HT-29 (cell line): ENCODE measurements at places on chromosomes 16 and 17.

DNA sequence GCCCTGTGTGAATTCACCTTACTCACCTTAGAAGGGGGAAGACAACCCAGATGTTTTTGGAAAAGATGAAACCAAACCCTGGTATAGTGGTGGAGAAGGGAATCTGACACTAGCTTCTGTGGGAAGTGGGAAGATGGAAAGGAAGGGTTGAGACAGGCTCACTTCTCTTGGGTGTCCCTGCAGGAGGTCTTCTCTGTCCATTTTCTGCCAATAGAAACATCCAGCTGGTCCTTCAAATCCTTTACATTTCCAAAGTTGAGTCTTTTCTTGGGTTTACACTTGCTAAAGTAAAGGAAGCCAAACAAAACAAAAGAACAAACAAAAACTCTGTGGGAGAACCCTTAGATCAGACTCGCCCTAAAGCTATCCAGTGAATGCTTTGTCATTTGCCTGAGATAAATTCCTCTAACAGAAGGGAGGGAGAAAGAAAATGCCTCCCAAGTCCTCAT lies 10.2 kb downstream of the HOXB1 start:
- no peak for DNase-seq

GRCh38 chr17:34337701-34338100 lies 18.5 kb downstream of the CCL8 start:
- no peak for DNase-seq

DNA sequence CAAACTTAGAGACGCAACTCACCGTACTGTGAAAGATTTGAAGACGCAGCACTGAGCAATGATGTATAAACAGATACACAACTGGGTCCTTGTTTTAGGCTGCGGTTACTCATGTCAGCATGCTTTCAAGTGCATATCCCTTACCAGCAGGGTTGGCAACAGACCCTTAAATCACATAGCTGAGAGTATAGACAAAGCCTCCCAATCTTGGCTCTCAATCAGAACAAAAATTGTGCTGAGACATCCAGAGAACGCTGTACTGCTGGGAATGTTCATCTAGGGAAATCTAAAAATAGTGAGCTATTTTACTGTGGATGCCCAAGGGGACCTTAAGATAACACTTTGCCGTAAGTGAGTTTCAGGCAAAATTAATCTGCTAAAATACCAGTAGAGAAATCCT lies 84.4 kb upstream of the NUDT7 start:
- no peak for DNase-seq

DNA sequence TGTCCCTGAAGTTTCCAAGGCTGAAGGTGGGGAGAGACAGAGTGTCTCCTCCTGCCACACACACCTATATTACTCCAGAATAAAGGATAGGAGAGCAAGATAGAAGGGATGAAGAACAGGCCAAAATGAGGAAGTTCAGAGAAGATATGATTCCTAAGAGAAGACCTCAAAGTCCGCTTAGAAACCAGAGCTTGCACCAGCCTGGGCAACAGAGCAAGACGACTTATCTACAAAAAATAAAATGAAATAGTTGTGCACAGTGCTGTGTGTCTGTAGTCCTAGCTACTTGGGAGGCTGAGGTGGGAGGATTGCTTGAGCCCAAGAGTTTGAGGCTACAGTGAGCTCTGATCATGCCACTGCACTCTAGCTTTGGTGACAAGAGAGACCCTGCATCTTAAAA lies 128.2 kb downstream of the HS3ST3B1 start:
- DNase-seq: no peak

- no peak for DNase-seq
Observed at GRCh38 chr17:58170622-58171021, 3.8 kb downstream of the OR4D2 start.

GRCh38 chr17:74212209-74212912 lies 1.0 kb upstream of the TTYH2 start:
- DNase-seq: no peak

DNA sequence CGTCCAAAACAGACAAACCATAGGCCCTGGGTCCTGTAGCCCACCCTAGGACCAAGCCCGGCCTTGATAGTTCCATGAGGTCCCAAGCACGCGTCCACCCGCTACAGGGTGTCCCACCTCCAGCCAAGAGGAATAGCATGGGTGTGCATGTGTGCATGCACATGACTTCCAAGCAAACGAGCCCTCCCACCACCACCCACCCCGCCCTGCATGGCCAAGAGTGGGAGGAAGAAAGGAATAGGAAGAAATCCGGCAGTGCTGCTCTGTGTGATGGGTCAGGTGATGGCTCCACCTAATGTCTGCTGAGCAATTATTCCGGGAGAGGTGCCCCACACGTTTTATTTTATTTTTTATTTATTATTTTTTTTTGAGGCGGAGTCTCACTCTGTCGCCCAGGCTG lies 184.6 kb downstream of the ZNF423 start:
- DNase-seq: no peak

GRCh38 chr17:73158133-73158532 lies 6.7 kb upstream of the SSTR2 start:
- DNase-seq: no peak

- peak; percentile 35 for DNase-seq
Observed at GRCh38 chr17:82031303-82031884, at the start of gene RAC3. Gene RAC3, plus strand, starts transcription at chr17:82031678. Its CDS starts 84 bp downstream, at chr17:82031762.

DNA sequence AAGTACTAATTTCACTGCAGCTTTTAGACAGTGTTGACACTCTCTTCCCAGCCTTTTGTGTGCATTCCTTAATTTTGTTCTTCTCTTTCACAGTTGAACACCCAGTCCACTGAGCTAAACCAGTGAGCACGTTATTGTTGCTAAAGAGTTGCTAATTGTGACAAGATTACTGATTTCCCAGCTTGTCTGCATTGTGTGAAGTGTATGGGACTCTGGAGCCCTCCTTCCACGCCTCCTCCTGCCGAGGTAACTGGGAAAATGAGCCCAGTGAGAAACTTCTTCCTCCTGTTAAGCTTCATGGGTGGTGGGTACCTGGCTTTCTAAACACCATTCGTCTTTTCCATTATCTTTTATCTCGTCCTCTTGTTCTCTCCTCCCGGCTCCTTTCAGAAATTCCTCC lies 29.8 kb upstream of the DNAH17 start:
- DNase-seq: no peak

GRCh38 chr16:8614435-8615029 lies 7.0 kb upstream of the METTL22 start:
- DNase-seq: no peak

- no peak for DNase-seq
Observed at GRCh38 chr16:885391-885790, 84.9 kb upstream of the GNG13 start.

- peak; percentile 76 for DNase-seq
Observed at GRCh38 chr16:84735849-84736586, 36.2 kb downstream of the USP10 start.

GRCh38 chr17:62615503-62615902 lies 12.0 kb upstream of the MRC2 start:
- no peak for DNase-seq

GRCh38 chr17:19641687-19642372 lies 6.7 kb upstream of the ALDH3A2 start:
- DNase-seq: no peak

DNA sequence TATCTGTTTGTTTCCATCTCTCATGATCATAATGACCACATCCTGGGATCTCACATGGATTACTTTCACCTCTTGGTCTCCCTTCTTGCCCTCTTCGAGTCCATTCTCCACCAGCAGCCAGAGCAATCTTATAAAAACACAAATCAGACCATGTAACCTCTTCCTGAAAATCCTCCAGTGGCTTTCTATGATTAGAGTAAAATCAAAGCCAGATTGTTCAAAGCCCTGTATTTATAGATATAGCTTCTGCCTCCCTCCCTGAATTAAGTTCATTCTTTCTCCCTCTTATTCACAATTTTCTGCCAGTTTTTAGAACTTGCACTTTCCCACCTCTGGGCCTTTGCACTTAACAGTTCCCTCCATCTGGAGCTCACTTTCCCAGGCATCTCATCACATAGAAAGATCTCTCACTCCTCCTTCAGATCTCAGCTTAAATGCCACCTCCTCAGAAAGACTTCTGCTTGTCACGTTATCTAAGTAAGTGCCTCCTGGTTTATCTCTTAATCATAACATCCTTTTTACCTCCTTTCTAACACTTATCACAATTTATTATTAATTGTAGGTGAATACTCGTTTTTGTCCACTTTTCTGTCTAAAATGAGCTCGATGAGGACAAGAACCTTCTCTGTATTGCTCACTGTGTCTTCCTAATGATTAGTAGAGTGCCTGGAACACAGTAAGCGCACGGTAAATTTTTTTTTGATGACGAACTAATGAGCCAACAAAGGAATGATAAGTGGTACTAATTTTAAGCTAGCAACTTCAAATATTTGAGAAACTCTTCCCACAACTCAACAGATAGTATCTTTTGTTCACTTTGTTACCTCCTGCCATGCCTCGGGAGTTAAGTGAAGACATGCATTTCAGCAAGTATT lies 80.5 kb downstream of the CYB561 start:
- no peak for DNase-seq

- DNase-seq: no peak
Observed at GRCh38 chr17:80527016-80527645, 17.5 kb upstream of the RPTOR start.

- DNase-seq: no peak
Observed at GRCh38 chr17:69869667-69870066, 205.4 kb upstream of the KCNJ16 start.

- DNase-seq: no peak
Observed at GRCh38 chr16:9370061-9370491, 278.6 kb downstream of the HAPSTR1 start.

DNA sequence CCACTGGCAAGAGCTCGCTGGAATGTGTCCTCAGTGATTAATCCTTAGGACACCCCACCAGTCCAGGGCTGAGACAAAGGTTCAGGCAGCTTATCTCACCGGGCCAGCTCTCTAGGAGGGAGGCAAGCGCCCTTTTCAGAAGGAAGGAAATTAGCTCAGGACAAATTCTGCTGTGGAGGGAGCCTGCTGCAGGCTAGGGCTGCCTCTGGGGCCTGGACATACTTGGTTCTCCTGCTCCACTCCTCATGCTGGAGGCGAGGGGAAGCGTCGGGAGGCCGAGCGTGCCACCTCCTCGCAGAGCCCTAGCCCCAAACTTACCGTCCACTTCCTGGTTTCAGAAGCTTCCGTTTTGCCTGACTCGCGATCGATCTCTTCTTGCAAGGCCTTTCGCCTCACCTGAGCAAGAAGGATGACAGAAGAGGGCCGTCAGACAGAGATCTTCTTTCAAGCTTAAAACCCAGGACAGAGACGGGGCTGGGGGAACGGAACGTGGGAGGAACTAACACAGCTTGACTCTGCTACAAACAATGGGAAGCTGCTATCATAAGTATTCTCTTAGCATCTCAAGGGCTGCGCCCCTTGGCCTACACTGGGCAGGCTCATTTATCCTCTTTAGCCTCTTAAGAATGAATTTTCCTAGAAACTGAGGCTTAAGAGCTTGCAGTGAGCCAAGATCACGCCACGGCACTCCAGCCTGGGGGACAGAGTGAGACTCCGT lies 7.7 kb downstream of the KNOP1 start:
- no peak for DNase-seq

DNA sequence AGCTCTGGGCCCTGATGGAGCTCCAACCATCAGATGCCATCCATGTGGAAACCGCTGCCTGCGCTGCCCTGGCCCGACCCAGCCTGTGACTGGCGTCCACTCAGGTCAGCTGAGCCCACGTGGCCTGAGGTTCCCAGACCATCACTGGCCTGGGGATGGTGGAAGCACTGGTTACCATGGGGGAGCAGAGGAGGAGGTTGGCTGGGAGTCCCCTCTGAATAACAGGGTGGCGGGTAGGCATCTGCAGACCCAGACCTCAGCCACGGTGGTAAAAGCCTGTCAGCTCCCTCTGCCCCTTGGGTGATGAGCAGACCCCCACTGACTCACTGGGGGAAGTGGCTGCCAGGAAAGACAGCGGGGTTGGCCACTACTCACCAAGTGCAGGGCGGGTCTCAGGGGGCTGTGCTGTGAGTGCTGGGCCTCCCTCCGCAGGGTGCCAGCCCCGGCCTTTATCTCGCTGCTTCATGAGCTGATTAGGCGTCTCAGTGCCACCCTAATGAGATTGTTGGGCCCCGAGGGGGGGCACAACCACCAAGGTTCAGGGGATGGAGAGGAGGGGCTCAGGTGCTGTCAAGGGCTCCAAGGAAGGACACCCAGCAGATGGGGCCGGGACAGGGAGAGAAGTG lies at the start of gene PDE6G:
TSS of gene PDE6G (minus strand) at position 425 of the 626 bp plus-strand sequence. CDS start 3,237 bp downstream, outside the sequence.
- no peak for DNase-seq

GRCh38 chr17:17926840-17927449 lies 45.3 kb downstream of the TOM1L2 start:
- DNase-seq: no peak

GRCh38 chr16:83939266-83939855 lies 13.7 kb upstream of the OSGIN1 start:
- no peak for DNase-seq

DNA sequence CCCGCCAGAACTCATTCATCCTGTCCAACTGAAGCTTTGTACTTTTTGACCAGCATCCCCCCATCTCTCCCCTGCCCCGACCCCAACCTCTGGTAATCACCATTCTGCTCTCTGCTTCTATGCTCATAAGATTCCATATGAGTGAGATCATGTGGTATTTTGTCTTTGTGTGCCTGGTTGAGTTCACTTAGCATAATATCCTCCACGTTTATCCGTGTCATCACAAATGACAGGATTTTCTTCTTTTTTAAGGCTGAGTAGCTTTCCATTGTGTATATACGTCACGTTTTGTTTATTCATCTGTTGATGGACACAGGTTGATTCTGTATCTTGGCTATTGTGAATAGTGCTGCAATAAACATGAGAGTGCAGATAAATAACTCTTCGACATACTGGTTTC lies 278.9 kb downstream of the SNX29 start:
- no peak for DNase-seq

GRCh38 chr17:83073389-83074063 lies 5.9 kb upstream of the METRNL start:
- peak; percentile 84 for DNase-seq

DNA sequence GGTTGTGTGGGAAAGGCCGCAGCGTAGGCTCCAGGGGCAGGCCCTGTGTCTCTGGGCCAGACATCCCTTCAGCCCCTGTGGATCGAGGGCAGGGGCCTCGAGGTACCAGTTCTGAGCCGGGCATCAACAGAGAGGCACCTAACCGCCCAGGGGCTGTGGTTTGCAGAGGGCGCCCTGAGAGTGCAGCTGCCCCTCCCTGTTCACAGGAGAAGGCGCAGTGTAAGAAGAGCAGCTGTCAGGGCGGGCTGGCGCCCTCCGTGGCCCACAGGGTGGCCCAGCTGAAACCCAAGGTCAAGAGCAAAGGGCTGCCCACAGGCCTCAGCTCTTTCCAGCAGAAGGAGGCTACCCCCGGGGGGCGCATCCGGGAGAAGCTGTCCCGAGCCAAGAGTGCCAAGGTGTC lies 56.5 kb downstream of the ACTG1 start:
- no peak for DNase-seq

GRCh38 chr17:7706631-7707354 lies 1.8 kb downstream of the EFNB3 start:
- DNase-seq: no peak

GRCh38 chr16:54630284-54630967 lies 300.2 kb upstream of the IRX5 start:
- DNase-seq: no peak

GRCh38 chr17:1733759-1734158 lies 8.9 kb upstream of the SERPINF2 start:
- no peak for DNase-seq

DNA sequence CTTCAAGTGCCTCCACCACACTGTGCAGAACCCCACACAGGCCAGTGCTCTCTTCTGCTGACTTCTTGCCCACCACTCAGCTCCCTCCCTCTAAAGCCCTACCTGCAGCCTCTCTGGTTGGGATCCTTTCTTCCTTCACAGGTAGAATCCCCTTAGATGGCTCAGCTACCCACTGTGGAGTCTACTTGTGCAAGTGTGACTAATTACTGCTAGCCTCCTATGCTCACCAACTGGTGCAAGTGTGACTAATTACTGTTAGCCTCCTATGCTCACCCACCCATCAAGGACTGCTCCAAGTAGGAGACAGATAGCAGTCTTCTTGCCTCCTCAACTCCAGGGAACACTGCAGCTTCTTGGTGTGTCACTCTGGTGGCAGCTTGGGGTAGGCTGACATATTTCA lies 43.6 kb downstream of the TEX14 start:
- DNase-seq: no peak
